ENCODE measurements at places on chromosomes 3 and 15.

GRCh38 chr3:21447476-21448151 lies 303.4 kb downstream of the ZNF385D start:
- peak; percentile 55 for ATAC-seq

- ATAC-seq: no peak
Observed at GRCh38 chr15:29969562-29970401, 113.0 kb upstream of the GOLGA8J start.

GRCh38 chr3:7423036-7423435 lies 562.1 kb downstream of the GRM7 start:
- no peak for ATAC-seq

- no peak for ATAC-seq
Observed at GRCh38 chr3:37943631-37944314, 46.8 kb upstream of the VILL start.

GRCh38 chr3:17116007-17116600 lies 231.3 kb downstream of the PLCL2 start:
- ATAC-seq: no peak

GRCh38 chr3:29338377-29338776 lies 57.5 kb downstream of the RBMS3 start:
- ATAC-seq: no peak

DNA sequence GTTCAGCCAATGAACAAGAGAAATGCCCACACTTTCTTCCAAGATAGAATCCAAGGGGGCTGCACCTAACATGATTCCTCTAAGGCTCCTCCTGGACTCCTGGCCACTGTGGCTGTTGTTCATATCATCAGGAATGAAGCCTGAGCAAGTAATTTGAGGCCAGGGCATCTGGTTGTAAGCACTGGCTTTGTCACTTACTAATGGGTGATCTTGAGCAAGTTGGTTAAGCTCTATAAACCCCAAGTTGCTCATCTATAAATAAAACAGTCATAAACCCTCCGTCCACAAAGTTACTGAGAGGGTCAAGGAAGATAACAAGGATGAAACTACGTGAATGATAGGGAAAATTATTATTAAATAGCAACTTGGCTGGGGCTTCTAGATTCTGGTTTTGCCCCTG lies 58.3 kb downstream of the CDC25A start:
- ATAC-seq: no peak

GRCh38 chr15:39340903-39341645 lies 239.8 kb upstream of the THBS1 start:
- ATAC-seq: no peak

Measured in SK-N-SH treated with all-trans-retinoic acid at 6 μM for 48 hours (cell line).